ENCODE measurements at places on chromosomes 4 and X.

- no peak for DNase-seq
These were observed 397.0 kb downstream of the GPAT3 start for GRCh38 chr4:83932750-83933391.

DNA sequence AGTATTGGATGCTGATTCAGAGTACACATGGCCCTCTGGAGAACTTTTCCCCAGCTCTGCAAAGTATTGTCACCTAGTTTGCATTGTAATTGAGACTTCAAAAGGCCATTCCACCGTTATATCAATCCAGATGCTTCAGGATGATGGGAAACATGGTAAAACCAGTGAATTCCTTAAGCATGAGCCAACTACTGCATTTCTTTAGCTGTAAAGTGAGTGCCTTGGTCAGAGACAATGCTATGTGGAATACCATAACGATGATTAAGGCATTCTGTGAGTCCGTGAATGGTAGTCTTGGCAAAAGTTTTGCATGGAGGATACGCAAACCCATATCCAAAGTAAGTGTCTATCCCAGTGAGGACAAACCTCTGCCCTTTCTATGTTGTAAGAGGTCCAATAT is 355.2 kb downstream of the DCAF12L2 start:
- DNase-seq: no peak

GRCh38 chr4:40228497-40229365 is 31.9 kb downstream of the RHOH start:
- DNase-seq: peak; percentile 48

- no peak for DNase-seq
These were observed 21.4 kb upstream of the FAAH2 start for GRCh38 chrX:57265126-57265525.

GRCh38 chrX:132955690-132956089 is 2.7 kb downstream of the HS6ST2 start:
- DNase-seq: no peak

- DNase-seq: no peak
These were observed 65.7 kb downstream of the RBM47 start for GRCh38 chr4:40564004-40564403.

DNA sequence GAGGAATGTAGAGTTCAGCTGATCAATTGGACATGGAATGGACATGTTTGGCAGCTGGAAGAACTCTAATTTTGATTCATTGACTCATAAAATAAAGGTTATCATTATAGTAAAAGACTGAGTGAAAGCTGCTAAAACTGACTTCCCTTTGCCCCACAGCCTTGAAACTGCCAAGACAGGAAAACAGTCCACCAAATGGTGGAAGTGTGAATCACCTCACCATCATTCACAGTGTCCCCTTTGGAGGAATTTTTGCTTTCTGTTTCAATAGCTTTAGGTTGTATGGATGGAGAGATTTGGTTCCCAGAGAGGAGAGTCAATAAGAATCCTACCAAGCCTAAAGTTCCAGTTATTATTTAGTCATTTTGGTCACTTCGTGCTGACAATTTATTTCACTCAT is 20.8 kb upstream of the FREM3 start:
- no peak for DNase-seq

GRCh38 chrX:114500622-114501021 is 83.3 kb upstream of the HTR2C start:
- no peak for DNase-seq

DNA sequence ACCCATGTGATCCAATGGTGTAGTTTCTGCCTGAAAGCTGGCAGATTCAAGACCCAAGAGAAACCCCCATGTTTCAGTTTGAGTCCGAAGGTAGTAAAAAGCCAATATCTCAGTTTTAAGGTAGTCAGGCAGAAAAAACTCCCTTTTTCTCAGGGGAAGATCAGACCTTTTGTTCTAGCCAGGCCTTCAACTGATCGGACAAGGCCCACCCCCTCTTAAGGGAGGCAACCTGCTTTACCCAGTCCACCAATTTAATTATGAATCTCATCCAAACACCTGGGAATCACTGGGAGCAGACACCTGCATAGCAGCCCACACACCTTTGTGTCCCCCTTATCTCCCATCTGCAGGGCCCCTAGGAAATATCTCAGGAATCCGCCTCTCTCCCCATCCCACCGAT is 322.0 kb downstream of the STK32B start:
- DNase-seq: no peak

- no peak for DNase-seq
These were observed 74.4 kb downstream of the PAPSS1 start for GRCh38 chr4:107645604-107646003.

DNA sequence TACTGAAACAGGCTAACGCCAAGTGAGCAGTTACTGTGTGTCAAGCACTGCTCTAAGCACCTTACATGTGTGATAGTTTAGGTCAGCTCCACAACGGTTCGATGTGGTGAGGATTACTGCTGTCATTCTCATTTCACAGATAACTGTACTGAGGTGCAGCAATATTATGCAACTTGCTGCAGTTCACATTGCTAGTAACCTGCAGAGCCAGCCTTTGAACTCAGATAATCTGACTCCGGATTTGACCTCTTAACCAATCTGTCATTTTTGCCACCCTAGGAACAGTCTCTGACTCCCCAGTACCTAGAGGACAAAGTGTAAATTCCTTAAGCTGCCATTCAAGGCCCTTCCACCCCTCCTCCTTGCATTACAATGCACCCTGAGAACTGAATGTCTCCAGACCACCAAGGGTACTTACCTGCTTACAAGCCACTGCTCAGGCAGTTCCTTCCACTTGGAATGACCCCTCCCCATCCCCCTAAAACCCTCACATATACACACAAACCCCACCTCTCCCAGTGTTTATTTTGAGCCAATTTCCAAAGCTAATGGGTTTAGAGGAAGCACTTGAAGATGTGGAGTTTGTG is 24.9 kb downstream of the EFNB1 start:
- DNase-seq: no peak

- no peak for DNase-seq
These were observed 2057.9 kb downstream of the PCDH7 start for GRCh38 chr4:32778025-32778424.

- DNase-seq: no peak
These were observed 303.0 kb upstream of the TACR3 start for GRCh38 chr4:104022831-104023230.

DNA sequence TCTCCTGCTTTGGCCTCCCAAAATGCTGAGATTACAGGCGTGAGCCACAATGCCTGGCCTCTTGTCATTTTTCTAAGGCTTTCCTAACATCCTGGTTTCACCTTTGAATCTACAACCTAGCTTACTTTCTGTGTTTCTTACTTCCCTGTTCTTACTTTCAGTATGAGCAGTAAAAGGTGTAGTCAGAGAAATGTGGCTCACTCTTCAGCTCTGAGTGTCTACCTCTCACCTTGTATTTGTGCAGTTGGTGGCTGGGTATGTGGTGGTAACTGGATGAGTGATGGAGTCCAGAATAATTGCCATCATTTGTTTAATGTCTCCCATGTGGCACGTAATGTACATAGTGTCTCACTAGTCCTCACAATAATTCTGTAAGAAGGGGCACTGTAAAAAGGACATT is 19.1 kb upstream of the CXCL11 start:
- no peak for DNase-seq

DNA sequence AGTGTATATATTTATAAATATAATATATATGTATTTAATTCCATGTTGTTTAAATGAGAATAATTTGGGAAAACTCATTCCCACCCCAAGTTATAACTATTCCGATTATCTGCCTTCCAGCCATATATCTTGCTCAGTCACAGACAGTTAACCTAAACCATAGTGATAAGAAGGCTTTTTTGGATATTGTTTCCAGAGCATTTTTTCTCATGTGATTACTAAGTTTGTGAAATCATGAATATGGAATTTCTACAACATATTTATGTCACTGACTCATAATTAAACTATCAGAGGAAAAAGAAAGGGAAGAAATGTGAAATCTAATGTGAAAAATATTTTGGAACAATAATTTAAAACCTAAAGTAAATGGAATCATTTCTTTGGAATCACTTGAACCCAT is 1163.5 kb upstream of the PABPC4L start:
- no peak for DNase-seq

GRCh38 chr4:140046543-140046942 is 107.4 kb downstream of the MAML3 start:
- no peak for DNase-seq

DNA sequence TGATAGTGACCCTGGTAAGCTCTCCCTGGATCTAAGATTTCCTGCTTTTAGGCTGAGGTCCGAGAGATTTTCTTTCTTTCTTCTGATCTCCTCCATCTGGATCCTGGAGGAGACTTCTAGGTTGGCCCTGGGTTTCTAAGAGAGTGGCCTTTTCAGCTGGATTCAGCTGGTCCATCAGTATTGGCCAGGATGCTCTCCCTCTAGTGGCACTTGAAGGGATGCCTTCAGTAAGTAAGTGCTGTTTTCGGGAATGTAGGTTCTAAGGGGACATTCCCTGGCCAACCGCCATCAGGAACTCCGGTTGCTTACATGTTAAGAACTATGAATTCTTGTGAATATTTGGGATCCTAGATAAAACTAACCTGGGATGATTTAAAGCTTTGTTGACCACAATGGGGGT is 56.9 kb downstream of the SERTM2 start:
- peak; percentile 10 for DNase-seq

- DNase-seq: no peak
These were observed 7.4 kb downstream of the MAGEB10 start for GRCh38 chrX:27815209-27815608.

DNA sequence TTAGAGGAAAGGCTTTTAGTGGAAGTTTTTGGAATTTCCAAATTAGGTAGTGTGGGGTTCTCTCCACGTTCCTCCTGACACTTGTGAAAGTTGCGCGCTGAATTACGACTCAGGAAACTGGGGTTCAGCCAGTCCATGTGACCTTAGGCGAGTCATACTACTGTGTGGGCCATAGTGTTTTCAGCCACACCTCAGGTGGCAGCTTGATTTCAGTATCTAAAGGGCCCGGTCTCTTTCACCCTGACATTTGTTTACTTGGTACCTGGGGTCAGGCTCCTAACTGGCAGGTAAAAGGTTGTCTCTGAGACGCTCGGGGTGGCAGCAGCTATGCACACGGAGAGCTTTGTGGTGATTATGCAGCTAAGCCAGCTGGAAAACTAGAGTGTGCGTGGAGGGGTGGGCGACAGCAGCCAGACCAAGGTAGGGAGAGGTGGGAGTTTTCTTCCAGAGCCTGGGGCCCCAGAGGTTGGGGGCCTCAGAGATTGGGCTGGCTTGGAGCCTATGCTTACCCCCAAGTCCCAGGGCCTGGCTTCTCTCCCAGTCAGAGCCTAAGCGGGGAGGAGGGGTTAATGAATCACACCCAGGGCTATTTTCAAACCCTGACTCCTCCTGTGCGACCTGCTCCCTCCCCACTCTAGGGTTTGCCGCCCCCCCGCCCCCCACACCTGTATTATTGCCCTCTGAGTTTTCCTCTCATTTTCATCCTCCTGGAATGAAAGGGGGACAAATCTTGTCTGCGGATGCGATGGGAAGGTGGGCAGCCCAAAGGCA is 47.2 kb downstream of the STARD8 start:
- no peak for DNase-seq

GRCh38 chr4:140188975-140189374 is 35.0 kb upstream of the MAML3 start:
- no peak for DNase-seq

GRCh38 chrX:115561605-115562479 is 868 bp downstream of the PLS3 start:
- DNase-seq: no peak

DNA sequence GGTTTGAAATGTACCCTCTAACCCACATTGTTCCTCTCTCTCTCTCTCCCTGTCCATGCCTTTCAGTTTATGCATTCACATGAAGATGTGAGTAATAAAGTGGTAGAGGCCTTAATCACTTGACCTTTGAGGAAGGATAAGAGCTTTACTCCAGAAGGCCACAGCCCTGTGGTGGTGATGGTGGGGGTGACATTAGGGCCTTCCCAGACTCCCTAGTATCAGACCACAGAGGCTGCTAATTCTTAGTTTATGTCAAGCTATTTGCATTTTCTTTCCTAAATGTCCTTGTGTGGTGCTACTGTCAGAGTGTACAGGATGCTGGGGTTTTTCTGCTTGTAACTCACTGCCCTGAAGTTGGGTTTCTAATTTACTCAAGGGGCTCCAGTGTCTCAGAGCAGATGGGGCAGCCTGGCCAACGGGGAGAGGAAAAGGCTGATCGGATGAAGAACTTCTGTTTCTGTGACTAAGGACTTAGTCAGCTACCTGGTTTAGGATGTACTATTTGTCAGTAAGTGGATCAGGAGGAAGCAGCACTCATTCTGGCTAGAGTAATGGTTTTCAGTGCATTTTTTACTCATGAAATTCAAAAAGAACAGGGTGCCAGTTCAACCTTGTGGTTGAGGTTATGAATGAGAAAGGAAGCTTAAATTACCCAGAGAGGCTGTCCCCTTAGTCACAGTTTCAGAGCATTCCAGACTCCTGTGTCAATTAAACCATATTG is 509.6 kb upstream of the DIPK2B start:
- DNase-seq: no peak

DNA sequence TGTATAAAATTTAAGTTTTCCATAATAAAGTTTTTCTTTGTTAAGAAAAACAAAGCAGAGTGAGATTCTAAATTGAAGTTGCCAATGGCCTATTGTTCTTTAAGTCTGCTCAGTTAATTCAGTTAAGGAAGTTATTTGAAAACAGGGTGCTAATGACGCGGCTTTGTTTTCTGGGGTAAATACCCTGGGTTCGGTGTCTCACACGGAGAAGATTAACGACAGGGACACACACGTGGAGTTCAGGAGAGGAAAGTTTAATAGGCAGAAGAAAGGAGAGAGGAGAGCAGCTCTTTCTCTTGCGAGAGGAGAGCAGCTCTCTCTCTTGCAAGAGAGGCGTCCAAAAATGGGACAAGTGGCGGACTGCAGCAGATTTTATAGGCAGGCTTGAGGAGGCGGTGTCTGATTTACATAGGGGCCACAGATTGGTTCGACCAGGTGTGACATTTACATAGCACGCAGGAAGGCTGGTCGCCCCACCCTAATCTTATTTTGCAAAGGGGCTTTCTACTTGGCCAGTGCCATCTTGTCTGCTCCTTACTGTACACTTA is 9.6 kb downstream of the CA5B start:
- peak; percentile 24 for DNase-seq

DNA sequence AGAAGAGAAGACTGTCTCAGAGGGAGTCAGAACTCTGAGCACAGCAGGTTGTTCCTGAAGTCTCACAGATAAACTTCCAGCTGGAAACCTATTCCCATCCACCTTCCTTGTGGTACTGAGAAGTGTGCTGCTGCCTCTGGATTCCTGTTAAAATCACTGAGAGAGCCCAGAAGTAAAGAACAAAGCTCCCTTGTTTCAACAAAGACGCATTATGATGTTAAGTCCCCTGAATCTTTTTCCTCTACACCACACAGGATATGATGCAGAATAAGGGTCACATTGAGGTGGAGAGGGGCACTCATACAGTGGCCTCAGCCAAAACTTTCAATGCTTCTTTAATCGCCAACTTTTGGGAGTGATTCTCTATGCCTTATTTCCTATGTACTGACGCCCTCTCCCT is 321.0 kb downstream of the OPHN1 start:
- no peak for DNase-seq

DNA sequence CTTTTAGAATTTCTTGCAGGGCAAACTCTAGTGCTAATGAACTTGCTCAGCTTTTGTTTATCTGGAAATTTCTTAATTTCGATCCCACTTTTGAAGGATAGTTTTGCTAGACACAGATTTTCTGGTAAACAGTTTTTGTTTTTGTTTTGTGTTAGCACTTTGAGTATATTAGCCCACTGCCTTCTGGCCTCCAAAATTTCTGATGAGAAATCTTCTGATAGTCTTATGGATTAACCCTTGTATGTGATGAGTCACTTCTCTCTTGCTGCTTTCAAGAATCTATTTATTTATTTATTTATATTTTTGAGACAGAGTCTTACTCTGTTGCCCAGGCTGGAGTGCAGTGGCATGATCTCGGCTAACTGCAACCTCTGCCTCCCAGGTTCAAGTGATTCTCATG is 27.0 kb upstream of the GIMD1 start:
- no peak for DNase-seq

- no peak for DNase-seq
These were observed 690.2 kb downstream of the FAT4 start for GRCh38 chr4:126004941-126005340.
